Stimulated activated CD4-positive, alpha-beta T cell treated with anti-CD3 and anti-CD28 coated beads, Interleukin-12 subunit alpha, Interleukin-12 subunit beta, amount 100 ng/mL, for 48 hours (primary cell): ENCODE measurements at places on chromosomes 6 and 20.

DNA sequence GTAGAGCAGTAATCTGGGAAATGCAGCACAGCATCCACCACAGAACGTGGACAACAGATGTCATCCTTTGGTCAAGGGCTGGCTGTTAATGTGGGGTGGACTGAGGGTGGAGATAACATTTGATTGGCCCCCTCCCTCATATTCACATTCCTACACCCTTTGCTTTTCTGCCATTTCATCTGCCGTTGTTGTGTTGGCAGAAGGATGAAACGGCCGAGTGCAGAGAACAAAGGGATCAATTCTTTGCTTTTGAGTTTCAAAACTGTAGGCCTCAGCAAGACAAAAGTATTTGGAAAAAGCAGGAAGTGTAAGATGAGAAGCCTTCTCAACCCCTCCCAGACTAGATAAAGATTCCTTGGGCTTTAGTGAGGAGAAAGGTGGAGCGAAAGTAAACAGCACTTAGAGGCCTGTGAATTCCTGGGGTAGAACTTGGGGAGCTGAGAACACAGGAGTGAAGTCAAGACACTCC, 74.2 kb upstream of the PHIP start:
- DNase-seq = no peak

- DNase-seq = no peak
Observed at GRCh38 chr6:24513602-24514001, 18.8 kb downstream of the ALDH5A1 start.

- DNase-seq = no peak
Observed at GRCh38 chr20:44319839-44320422, 8.9 kb upstream of the FITM2 start.

GRCh38 chr20:16301986-16302385, 271.3 kb downstream of the KIF16B start:
- DNase-seq = no peak

- DNase-seq = no peak
Observed at GRCh38 chr20:63898882-63899558, 4.1 kb downstream of the DNAJC5 start.

DNA sequence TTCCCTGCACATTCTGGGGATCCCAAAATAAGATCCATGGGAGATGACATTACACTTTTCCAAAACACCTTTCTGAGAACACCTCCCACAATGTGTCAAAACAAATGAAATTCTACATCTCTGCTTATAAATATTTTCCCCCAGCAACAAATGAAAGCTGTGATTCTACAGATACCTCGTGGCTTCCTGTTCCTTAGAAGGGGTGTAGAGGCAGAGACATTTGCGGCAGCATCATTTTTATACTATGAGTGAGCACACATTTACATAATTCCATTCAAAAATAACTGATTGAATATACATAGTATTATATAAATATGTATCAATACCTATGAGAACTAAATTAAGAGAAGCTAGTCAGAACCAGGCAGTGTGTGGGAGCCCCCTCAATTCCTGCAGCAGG, 213.9 kb upstream of the JARID2 start:
- no peak for DNase-seq
